ENCODE measurements at places on chromosomes 12 and 14.

DNA sequence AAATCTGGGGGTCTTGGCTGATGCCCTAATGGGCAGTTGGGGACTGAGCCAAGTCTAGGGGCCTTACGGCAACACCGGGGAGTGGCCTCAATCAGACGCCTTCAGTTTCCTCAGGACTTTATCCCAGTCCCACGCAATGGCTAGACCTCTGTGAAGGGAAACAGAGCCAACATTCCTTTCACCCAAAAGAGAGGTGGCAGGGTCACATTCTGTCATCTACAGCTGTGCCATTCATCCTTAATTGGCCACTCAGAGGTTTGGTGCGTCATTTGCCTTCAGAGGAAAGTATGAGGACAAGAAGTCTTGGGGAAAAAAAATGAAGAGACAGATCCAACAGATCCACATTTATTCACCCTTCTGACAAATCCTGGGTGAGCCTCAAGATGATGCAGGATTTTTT is 166.9 kb upstream of the AVPR1A start:
- no peak for DNase-seq

DNA sequence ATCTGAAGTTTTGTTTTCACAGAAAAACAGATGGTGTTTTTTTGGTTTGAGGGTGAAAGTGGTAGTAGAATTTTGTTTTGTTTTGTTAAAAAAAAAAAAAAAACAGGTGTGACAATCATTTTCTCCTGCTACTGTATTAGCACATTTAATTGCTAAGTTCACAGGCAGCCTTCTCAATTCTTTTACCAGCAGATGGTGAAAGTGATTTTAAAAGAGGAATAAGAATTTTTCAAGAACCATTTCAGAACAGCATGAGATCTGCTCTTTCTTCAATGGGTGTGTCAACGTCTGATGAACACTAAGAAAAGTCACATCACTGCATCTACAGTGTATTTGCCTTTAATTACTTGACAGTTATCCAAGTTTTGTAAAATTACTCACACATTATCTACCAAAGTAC is 303.7 kb upstream of the USP15 start:
- no peak for DNase-seq

DNA sequence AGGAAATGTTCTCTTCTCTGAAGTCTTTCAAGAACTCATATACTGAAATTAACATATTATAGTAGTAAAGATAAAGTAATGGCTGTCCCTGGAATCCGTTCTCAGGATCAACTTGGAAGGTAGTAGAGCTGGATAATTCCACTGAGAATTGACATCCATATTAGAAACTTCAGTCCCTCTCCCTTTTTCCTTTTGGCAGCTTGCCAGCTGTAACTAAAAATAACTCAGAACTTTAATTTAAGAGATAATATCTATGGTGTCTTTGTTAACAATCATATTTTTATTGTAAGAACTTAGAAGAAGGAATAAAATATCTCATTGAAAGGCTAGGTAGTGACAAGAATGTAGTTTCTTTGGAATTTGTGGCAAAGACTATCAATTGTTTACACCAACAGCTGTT is 61.4 kb upstream of the PLEKHA5 start:
- no peak for DNase-seq

DNA sequence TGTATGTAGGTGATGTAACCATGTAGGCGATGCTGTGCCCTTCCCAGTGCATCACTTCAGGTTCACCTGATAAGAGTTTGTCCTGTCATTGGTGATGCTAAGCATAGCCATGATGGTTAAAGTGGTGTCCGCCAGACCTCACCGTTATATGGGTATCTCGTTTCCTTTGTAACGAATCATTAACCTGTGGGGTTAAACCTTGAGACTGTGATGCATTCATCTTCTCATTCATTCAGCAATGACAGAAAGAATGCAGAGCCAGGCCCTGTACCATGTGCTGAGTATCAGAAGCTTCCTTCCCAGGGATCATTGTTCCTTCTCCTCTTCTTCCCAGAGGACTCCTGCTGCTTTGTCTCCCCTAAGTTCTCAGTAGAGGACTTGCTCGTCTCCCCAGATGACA is 84.9 kb downstream of the CCDC60 start:
- no peak for DNase-seq

DNA sequence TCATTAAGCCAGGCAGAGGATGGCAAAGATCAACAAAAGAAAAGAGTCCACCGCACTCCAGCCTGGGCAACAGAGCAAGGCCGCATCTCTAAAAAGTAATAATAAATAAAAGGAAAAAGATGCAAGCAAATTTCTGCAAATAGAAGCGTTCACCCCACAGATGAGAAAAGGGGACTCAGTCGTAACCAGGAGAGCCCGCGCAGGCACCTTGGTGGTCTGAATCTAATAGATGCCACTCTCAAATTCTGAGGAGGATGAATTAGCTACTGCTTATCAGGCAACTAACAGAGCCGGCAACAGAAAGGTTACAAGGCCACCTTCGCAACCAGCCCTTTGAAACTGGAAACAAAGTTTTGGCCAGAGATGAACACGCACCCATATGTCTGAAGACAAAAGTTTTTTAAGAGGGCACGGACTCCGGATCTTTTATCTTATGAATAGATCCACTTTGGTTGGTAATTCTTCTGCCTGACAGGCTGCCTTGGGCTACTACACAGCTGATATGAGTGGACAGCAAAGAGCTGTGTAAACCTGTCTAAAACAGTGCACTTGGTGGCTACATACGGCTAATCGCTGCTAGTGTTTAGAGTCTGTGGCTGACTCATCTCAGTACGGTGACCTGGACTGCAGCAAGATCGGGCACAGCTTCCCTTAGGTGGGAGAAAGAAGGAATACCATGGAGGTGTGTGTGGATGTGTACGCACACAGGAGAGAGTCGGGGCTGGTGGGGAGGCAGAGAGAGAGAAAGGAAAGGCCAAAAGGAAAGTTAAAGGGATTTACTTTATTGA is 32.9 kb upstream of the TTC7B start:
- no peak for DNase-seq

GRCh38 chr12:122086641-122087285 is 8.2 kb downstream of the MLXIP start:
- DNase-seq, result no peak

GRCh38 chr12:30725739-30726138 is 29.0 kb downstream of the CAPRIN2 start:
- no peak for DNase-seq

DNA sequence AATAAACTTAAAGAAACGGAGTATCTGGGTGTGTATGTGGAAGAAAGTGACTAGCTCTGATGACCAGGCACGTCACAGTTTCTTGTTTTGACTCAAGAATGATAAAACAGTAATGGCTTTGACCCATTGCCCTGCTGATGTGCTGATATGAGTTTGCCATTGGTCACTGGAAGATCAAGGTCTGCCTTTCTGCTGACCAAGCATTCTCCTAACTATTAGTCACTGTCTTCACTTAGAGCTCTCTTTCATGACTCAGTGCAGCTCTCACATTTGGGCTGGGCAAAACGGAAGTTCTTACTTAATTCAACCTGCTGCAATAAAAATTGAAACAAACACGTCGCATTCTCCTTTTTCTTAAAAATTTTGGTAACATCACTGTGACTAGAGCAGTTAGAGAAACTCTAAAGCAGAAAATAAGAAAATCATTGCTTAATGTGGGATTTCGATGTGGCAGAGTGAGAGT is 366.7 kb downstream of the BTG1 start:
- no peak for DNase-seq

GRCh38 chr12:100348657-100349454 is 8.0 kb upstream of the SLC17A8 start:
- DNase-seq, result peak; percentile 40

- DNase-seq, result no peak
Measured at GRCh38 chr14:81219759-81220579, 790 bp downstream of the GTF2A1 start.

Measured in HuH-7 (cell line).